ENCODE measurements at places on chromosomes 1 and 21.

GRCh38 chr1:100762461-100762860 lies 42.9 kb downstream of the VCAM1 start:
- no peak for DNase-seq

DNA sequence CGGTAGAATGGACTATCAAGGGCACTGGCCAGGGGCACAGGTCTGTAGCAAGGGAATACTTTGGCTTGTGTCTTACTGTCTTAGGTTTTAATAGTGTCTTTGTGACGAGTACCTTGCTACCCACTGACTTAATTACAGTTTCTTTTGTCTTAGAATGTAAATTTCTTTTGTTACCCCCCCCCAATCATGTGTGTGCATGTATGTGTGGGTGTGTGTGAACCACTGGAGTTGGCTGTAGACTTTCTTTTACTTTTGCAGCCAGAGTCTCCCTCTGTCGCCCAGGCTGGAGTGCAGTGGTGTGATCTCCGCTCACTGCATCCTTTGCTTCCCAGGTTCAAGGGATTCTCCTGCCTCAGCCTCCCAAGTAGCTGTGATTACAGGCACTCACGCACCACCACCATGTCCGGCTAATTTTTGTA lies 61.8 kb upstream of the CLDN14 start:
- DNase-seq, result no peak

- DNase-seq, result no peak
Measured at GRCh38 chr1:67159233-67159632, 7.0 kb upstream of the IL23R start.

GRCh38 chr1:223410036-223410435 lies 16.8 kb downstream of the CCDC185 start:
- no peak for DNase-seq

DNA sequence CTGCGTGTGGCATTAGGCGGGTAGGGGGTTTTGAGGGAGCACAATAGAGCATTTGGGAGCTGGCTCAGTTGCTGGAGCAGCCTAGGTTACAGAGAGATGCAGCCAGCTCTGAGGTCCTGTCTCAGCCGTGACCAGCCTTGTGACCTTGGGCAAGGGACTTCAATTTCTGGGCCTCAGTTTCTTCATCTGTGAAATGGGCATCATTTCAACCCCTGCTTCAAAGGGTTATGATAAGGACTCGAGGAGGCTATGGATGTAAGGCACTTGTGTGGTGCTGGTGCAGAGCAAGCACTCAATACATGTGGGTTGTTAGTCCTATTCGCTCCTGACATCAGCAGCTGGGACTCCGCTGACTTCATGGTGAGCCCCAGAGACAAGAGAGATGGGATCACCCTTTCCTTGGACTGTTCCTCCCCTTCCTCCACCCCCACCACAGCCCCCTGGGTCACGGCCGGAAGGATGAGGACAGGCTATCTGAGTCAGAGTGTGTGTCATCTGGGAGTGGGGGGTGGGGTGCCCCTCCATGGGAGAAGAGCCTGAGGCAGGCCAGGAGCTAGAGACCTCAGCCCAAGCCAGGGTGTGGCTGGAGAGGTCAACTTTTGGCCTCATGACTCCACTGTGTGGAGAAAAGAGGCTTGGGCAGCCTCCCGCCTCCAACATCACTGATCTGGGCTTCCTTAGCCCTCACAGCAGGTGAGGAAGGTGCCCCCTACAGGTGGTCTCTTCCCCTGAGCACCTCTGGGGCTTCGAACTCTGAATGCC lies 71.4 kb upstream of the ZBTB40 start:
- no peak for DNase-seq

- DNase-seq, result peak; percentile 13
Measured at GRCh38 chr1:162357681-162358266, 18.9 kb downstream of the SPATA46 start.

GRCh38 chr1:206905295-206906164 lies 8.3 kb downstream of the IL24 start:
- DNase-seq, result no peak

GRCh38 chr1:111895469-111895868 lies 94.0 kb downstream of the KCND3 start:
- no peak for DNase-seq

DNA sequence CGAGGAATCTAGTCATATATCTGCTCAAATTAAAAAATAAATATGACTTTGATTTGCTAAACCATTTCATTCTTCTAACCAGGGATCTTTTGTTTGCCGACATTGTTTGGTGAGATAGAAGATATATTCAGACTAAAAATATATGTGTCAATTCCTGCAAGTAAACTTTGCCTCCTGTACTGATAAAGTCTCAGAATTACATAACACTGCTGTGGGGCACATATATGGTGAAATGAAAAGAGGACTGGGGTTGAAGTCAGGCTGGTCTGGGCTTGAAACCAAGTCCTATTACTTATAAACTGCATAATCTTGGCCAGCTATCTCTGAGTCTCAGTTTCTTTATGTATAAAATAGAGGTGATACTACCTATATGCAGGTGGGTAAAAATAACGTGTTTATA lies 9.8 kb downstream of the SCMH1 start:
- no peak for DNase-seq

DNA sequence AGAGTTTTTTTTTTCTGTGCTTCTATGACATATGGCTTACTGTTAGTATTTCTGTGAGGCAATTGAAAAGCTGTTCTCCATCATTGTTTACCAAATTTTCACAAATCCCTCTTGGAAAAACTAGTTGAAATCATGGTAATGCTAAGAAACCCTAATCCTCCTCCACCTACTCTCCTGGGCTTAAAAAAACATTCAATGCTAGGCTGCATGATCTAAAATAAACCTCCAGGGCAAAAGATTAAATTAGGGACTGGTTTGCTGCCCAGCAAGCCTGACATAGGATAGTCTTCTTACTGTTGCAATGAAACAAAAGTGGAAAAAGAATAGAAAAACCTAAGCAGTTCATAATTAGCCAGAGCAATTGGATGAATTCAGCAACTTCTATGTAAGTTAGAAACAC lies 16.1 kb downstream of the C1orf52 start:
- DNase-seq, result no peak

GRCh38 chr1:244154508-244154871 lies 103.4 kb downstream of the ZBTB18 start:
- no peak for DNase-seq

DNA sequence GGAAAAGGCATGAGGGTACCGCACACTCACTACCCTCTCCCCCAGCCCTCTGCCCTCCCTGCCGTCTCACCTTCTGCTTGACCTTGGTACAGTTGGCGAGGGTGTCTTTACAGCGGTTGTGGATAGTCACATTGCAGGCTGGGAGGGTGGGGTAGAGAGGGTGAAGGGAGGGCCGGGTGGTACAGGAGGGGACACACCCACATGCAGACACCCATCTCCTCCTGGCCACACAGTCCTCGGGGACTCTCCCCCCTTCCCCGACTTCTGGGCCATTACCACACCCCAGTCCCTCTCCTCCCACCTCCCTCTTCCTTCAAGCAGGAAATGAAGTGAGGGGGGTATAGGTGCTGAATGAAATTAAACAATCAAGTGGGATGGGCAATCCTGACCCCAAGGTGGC lies 11.6 kb downstream of the ARHGEF2 start:
- DNase-seq, result no peak

DNA sequence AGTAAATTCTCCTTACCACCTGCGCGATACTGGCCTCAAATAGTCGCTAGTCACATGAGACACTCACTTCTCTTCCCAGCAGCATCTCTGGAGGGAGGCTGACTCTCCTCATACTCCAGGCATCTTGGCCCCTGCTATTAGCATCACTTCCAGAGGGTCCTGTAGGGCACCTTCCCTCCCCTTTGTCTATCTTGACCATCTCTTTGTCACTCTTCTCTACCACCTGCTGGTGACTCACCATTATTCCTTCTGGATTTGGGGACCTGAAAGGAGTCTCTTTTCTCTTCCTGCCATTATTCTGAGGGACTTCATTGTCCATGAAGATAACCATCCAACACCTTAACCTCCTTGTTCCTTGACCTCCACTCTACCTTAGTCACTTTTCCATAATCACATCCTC lies 31.7 kb upstream of the GPR37L1 start:
- DNase-seq, result no peak

GRCh38 chr1:117930173-117930447 lies 571 bp downstream of the WDR3 start:
- DNase-seq, result no peak

- peak; percentile 52 for DNase-seq
Measured at GRCh38 chr1:229227298-229227919, 43.5 kb upstream of the RAB4A start.

DNA sequence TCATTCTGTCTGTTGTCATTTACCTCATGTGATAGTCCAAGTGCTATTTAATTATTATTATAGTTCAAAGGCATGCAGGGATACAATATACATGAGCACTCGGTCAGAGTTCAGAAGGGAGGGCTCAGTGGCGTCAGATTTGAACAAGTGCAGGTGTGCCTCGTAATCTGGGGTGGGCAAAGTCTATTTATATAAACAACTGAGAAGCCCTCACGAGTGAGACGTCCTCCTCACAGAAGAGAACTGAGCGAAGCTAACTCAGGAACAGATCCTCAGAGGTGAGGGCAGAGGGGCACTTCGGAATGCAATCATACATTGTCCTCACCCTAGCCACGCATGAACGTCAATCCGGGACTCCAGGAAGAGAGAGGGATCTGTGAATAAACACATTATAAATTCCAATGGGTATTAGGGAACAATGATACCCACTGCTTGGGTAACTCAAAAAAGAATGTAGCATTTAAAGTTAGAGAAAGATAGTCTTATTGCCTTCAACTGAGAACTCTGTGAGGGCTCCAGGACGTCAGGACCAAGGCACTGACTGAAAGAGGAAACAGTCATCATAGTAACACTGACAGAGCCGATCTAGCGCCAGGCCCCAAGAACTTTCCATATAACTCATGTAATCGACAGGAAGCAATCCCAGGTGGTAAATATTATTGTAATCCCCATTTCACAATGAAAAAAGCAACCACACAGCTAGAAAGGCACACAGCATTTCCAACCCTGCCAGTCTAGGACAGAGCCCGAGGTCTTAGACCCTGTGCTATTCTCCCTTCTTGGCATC lies 127.1 kb upstream of the B3GALT2 start:
- no peak for DNase-seq

DNA sequence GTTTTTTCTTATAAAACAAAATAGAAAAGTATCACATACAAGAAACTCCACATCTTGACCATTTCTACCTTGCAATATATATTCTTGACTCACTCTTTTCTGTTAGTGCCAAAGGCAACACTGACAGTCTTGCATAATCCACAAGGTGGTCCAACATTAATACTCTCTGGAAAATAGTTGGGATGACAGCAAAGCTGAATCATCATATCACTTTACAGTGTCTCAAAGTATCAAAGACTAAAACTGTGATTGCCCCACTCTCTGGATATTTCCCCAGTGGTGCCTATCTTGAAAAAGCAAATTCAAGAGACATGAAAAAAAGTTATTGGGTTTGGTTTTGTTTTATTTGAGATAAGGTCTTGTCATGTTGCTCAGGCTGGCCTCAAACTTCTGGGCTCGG lies 14.6 kb upstream of the TGFBR3 start:
- no peak for DNase-seq

DNA sequence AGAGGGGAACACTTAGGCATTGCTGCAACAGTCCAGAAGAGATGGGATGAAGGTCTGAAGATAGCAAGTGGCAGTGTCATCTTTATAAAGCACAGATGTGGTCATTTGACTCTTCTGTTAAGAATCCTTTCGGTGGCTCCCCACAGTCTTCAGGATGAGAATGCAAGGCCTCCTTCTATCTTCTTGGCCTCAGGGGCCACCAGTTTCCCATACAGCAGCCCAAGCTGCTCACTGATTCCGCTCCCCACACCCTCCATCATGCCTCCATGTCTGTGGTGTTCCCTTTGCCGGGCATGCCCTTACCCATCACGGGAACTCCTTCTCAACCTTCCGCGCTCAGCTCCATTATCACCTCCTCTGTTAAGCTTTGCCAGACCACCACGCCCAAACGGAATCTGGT lies 16.1 kb upstream of the MFSD2A start:
- DNase-seq, result no peak

DNA sequence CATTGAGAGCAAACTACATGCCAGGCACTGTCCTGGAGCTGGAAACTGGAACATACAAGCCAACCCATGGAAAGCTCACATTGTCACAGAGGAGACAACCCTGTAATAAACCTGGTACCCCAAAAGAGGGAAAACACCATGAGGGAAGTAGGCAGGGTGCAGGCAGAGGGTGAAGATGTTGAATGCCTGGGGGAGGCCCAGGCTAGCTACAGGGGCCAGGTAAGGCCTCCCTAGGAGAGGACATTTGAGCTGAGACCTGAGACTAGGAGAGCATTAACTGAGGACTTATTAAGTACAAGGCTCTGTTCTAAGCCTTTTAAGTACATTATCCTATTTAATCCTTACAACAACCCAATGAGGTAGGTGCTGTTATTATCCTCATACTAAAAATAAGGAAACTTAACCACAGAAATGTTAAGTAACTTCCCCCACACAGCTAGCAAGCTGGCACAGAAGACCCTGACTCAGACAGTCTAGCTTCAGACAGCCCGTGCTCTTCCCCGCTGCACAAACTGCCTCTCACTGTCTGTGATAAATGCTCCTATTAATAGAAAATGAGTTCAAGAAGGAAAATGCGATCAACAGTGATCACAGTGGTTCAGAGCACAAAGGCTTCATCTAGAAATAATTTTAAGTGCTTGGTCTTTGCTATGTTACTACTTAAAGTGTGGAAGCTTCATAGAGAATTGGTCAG lies 41.8 kb downstream of the ZNF281 start:
- DNase-seq, result no peak

GRCh38 chr1:26191739-26192138 lies 1.3 kb downstream of the CATSPER4 start:
- no peak for DNase-seq
